Left colon (tissue), 2 donors: ENCODE measurements at places on chromosomes 7 and 10. TPM values are rescaled to one million over a fixed set of nuclear protein-coding genes. Genes with fewer than 3 reads are reported as not detected.

GRCh38 chr10:109374215-109374614, 549.1 kb downstream of the XPNPEP1 start:
- no peak for DNase-seq

DNA sequence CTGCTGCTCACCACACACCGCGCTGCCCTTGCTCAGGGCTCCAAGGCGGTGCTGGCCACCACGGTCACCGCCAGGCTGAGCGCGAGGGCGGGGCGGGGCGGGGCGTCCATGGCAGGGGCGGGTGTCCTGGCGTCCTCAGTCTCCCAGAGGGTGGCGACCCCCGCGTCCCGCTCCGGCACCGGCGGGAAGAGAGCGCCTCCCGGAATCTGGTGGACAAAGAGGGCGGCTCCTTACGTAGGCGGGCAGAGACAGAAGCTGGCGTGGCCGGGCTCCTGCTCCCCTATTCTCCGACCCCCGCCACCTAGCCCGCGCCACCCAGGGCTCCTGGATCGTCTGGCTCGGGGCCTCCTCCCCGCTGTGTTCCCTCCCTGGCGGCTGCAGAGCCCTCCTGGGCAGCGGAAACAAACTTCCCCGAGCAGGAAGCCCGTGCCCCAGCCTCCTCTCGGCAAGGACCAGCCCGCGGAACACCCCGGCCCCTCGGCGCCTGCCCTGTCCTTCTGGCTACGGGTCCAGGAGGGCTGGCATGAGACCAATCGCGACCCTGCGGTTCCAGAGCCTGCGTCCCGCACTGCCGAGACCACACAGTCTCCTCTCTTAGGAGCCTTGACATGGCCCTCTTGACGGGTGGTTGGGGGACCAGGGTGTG, 133.8 kb upstream of the ZNF92 start:
- DNase-seq: no peak

DNA sequence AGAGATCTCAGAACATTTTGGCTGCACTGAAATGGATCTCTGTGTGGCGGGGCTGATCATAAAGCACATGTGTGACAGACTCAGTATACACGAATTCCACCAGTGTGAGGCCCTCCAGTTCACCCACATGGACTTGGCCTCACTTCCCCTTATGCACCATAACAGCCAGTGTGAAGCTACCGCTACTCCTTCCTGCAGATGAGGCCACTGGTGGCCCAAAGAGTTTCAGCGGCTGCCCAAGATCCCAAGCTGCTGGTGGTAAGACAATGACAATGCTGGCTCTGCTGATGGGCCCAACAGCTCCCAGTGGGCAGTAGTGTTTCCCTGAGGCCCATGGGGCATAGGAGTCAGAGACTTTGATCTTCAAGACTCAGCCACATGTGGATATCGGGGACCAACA, 21.0 kb upstream of the C10orf71 start:
- DNase-seq: no peak

DNA sequence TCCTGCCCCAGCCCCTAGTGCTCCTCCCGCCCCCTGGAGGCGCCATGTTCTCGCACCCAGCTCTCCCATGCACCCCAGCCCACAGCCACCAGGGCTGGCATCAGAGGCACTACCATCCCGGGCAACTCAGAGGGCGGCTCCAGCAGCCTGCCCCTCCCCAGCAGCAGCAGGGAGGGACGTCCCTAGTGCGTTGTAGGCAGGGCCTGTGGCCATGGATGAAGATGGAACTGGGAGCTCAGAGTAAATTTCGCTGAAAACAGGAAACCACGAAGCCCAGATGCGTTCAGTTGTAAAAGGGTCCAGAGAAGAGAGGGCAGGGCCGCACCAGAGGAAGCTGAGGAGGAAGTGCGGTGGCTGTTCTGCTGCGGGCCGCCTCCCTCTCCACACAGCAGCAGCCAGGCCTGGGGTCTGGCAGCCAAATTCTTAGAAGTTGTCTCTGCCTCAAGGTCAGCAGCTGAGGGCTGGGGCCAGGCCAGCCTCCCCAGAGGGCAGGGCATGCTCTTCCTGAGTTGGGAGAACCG, 24.6 kb downstream of the VSIR start:
- DNase-seq: peak; percentile 82

The HOGA1 gene
- not detected for total RNA-seq
